ENCODE measurements at places on chromosomes 12 and 14.

DNA sequence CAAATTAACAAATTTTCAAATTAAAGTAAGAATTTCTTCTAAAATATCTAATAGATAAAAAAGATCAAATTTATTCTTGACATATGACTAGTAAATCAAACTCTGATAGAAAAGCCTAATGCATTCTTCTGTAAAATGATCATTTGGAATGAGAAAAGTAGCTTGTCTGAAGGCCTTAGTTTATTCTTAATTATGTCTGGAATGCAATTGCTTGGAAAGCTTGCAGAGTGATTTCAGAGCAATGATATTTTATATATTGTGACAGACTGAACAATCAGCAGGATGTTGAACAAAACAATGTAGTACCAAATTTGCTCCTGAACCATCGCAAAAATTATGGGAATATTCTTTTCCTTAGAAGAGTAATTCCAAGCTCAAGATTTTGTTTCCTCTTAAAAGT lies 789.6 kb upstream of the NOVA1 start:
- no peak for DNase-seq

- no peak for DNase-seq
These were observed 249.9 kb downstream of the DAD1 start for GRCh38 chr14:22338917-22339715.

- DNase-seq, result no peak
These were observed 5.3 kb downstream of the KRT7 start for GRCh38 chr12:52238207-52238840.

GRCh38 chr14:90553921-90554336 lies 157.1 kb downstream of the CALM1 start:
- no peak for DNase-seq

- DNase-seq, result no peak
These were observed 71.9 kb upstream of the DDX11 start for GRCh38 chr12:31001581-31002360.

- no peak for DNase-seq
These were observed 159.9 kb downstream of the CAPZA3 start for GRCh38 chr12:18897823-18898222.

- no peak for DNase-seq
These were observed 11.3 kb downstream of the ATP2B1 start for GRCh38 chr12:89697296-89697695.

DNA sequence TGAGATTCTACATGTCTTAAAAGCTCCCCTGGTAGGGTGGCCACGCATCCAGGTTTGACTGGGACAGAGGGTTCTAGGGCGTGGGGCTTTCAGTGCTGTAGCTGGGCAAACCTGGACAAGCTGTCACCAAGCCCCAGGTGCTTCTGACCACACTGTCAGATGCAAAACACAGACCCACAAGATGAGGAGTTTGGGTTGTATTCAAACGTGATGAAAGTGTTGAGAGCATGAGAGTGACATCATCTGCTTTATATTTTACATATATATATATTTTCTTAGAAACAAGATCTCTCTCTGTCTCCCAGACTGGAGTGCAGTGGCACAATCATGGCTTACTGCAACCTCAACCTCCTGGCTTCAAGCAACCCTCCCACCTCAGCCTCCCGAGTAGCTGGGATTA lies 210.1 kb downstream of the DPF3 start:
- no peak for DNase-seq

DNA sequence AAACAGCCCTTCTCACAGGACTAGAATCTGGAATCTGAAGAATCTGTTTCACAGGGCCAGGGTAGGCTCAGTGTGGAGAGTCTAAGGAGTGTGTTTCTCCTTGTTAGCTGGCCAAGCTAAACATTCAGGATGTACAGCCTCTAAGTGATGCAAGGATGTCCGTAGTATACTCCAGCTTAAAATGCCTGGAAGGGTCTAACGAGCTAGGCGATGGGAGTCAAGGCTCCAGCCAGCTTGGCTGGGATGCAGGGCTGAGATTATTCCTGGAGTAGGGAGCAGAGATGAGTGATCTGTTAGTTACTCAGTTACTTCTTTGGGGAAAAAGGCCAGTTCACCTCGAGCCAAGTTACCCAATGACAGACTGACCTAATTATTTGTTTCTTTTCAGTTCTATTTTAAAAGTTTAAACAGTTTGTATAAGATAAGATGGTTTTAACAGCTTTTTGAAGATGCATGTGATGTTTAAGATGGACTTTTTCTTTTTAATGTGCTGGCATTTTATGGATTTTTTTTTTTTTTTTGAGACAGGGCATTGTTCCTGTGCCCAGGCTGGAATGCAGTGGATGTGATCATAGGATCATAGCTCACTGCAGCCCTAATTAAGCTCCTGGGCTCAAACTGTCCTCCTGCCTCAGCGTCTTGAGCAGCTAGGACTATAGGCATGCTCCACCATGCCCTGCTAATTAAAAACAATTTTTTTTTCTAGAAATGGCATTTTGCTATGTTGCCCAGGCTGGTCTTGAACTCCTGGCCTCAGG lies 41.1 kb downstream of the SYNE2 start:
- no peak for DNase-seq

DNA sequence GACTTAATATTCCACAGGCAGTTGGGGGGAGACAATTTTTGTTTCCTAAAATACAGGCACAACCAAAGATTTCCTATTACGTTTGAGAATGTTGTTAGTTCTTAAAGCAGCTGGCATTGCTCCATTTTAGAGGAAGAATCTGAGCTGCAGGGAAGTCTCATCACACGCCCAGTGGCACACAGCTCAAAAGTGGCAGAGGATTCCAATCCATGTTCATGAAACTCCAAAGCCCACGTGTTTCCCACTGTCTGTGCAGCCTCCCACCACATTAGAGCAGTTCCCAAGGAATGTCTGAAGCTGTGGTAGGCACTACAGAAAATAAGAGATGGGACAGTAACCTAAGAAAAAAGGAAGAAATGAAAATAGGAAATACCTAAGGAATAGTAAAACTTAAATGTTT lies 6.1 kb upstream of the IL26 start:
- DNase-seq, result no peak

DNA sequence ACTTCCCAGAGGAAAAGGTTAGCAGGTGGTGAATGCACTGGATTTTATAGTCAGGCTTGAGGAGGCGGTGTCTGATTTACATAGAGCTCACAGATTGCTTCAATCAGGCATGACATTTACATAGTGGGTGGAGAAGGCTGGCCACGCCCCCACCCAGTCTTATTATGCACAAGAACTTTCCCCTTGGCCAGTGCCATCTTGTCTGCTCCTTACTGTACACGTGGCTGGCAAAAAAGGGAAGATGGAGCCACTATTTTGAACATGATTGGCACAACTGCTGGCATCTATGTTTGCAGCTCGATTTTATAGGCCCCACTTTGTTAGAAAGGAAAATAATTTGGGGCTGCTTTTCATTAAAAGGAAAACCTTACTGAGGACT lies 10.9 kb upstream of the LGMN start:
- DNase-seq, result no peak

GRCh38 chr12:52519826-52520662 lies at the start of gene KRT5:
TSS of gene KRT5 (minus strand) at chr12:52520394. CDS start at chr12:52520296, 98 bp downstream.
- DNase-seq, result no peak

DNA sequence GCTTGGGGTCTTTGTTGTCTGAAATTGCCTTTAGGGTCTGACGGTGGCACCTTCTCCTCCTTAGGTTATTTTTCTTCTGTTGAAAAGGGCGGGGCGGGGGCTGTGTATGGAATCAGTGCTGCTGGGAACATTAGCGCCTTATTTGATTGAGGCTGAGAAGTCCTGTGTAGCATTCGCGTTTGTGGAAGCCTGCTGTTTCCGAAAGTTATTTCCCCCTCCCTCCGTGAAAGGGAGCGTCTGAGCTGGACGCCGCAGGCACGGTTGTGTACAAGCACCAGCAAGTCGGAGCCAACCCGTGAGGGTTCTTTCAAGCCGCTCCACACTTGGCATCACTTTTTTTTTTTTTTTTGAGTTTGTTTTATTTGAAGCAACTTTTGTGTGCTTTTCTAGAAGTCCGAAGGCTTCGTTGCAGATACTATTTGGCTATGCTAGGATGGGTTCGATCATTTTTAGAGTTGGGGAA lies 1.1 kb downstream of the SYNE2 start:
- peak; percentile 56 for DNase-seq

DNA sequence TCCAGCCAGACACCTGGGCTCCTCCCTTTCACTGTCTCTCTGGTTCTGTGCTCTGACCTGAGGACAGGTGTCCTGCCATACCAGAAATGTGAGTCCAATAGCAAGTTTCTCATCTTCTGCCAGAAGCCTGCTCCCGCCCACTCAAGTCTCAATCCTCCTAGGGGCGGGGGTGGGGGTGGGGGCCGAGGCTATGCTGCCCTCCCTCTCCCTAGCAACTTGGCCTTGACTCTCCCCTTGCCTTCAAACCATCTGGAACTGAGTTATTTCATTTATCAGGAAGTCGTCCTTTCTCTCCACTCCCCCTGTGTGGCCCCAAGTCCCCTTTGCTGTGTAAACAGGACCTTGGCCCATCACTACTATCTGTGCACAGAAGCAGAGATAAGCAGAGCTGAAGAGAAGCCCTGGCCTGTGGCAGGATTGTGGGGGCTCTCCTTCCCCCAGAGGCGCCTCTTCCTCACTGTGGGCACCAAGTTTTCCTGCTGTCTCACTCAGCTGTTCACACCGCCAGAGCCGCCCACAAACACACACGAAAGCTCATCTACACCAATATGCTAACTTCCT lies 117.1 kb downstream of the DPF3 start:
- DNase-seq, result no peak

DNA sequence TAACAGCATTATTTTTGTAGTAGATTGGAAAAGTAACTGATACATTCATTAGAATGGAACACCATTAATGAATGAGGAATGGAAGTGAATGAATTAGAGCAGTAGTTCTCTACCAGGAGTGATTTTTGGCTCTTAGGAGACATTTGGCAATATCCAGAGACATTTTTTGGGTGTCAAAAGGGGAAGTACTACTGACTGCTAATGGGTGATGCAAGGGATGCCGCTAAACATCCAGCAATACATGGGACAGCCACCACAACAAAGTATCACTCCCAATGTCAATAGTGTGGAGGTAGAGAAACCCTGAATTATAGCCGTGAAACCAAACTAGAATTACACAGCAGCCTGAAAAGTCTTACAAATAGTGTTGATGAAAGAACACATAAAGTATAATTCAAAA lies 1.5 kb downstream of the CHURC1 start:
- no peak for DNase-seq

DNA sequence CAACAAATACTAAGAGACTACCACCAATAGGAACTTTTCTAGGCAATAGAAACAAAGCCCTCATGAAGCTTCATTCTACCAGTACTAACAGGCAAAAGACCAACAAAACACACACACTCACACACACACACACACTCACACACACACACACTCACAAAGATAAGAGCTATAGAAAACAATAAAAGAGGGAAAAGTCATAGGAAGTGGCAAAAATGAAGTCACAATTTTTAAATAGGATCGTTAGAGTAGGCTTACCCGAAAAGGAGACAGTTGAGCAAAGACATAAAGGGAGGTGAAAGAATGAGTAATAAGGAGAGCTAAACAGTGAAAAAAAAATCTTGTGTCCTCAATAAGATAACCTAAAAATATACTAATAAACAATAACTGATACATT lies 66.5 kb downstream of the C2CD5 start:
- DNase-seq, result no peak

Measured in CD4-positive, alpha-beta T cell treated with Interleukin-4 for 1 hour (primary cell).